ENCODE measurements at places on chromosomes 6 and 20.
A peak's percentile ranks its signal among the peaks of the same experiment; 100 is the strongest.

DNA sequence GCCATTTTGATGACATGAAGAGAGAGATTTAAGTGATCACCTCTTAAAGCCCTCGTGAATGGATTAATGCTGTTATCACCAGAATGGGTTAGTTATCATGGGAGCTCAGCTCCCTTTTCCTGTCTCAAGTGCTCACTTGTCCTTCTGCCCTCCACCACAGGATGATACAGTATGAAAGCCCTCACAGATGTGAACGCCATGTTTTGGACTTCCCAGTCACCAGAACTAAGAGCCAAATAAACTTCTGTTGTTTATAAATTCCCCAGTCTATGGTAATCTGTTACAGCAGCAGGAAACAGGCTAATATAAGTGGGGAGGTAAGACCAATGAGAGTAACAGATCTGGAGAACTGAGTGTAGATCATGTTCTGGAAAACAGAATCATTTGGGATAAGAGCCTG lies 493.2 kb downstream of the CDKAL1 start:
- DNase-seq = no peak

GRCh38 chr6:100808638-100809275 lies 72.4 kb downstream of the ASCC3 start:
- no peak for DNase-seq

- no peak for DNase-seq
Measured at GRCh38 chr6:100657678-100658330, 193.1 kb upstream of the SIM1 start.

GRCh38 chr20:41050361-41051008 lies 21.9 kb downstream of the TOP1 start:
- no peak for DNase-seq

DNA sequence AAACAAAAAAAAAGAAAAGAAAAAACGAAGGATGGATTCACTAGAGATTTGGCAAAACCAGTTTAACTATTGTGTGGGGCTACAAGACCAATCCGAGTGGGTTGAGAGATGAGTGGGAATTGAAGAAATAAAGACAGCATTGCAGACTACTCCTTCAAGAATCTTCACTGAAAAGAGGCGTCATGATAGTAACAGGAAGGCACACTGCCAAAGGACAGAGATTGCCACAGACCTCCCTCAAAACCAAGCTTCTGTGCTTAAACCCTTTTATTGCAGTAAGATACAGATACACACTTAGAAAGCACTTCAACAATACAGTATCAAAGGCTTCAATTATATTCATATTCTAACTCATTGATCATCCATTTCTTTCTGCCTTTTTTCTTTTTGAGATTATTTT lies 103.9 kb downstream of the IPCEF1 start:
- no peak for DNase-seq

GRCh38 chr6:2020909-2021308 lies 224.5 kb downstream of the GMDS start:
- no peak for DNase-seq

GRCh38 chr6:39850736-39851297 lies 58.6 kb downstream of the DAAM2 start:
- no peak for DNase-seq

DNA sequence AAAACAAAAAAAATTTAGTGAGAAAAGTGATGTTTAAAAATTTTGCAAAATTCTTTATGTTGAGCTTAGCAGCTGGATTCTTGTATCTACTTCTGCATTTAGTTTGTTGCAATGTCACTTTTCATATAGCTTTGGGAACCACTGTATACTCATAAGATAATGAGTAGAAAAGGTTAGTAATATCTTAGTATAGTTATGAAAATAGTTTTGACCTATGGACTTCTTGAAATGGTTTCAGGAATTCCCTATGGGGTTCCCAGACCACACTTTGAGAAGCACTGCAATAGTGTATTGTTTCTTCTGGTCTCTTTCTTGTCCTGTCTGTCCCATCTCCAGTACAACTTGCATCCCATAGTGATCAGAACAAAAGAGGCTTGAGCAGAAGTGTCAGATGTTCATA lies 29.4 kb downstream of the PPP1R16B start:
- no peak for DNase-seq

DNA sequence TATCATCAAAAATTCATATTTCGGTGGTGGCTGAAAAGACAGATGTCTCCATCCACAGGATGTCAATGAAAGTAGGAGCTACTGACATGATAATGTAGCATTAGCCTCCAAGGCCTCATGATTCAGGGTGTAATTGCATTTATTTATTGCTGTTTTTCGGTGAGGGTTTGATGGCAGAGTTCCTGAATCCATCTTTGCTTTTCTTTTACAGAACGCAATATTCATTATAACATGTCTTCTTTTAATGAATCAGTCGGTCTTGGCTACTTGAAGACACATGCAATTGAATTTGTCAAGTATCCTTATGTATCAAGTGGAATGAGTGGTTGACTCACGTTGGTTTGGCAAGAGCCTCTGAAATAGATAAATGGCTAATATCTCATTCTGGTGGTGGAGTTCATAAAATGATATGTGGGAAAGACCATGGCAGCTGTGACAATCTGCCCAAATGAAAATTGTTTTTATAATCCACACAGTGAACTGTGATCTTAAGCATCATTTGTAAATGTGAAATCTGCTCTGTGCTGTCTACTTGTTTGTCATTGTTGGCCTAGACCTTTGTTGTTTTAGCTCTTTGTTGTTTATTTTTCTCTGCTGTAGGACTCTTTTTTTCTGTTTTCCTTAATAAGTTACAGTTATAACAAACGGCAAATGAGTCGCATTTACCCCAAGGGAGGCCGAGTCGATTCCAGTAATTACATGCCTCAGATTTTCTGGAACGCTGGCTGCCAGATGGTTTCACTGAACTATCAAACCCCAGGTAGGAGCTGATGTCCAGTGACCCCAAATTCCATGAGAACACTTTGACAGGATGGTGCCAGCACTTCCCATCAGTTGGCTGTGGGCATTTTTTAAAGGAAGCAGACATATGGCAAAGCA lies 105.7 kb upstream of the LAMP5 start:
- DNase-seq = no peak

DNA sequence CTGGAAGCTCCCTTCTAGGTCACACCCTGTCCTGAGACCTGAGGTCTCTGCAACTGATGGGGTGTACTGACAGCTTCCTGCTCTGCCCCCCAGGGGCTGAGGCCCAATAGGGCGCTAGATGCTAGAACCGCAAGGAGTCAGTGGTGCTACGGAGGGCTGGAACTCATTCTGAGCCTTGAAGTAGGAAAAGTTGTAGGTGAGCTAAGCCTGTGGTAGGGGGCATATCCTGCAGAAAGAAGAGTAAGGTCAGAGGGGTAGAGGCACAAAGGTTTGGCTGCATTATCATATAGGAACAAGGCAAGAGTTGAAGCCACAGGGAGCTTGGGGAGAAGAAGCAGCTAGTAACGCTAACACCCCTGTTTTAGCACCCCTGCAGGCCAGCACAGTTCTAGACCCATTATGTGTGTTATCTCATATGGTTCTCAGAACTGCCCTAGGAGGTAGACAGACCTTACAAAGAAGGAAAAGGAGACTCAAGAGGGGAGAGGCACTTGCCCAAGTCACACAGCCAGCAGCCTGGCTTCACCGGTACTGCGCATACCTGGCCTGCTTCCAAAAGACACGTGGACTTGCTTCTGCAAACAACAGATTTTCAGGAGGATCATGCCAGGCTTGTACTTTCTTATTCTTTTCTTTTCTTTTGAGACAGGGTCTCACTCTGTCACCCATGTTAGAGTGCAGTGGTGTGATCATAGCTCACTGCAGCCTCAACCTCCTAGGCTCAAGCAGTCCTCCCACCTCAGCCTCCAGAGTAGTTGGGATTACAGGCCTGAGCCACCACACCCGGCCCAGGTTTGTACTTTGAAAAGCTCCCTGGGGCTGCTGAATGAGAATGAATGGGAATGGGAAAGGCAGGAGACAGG lies 156.1 kb downstream of the MRPL14 start:
- no peak for DNase-seq

DNA sequence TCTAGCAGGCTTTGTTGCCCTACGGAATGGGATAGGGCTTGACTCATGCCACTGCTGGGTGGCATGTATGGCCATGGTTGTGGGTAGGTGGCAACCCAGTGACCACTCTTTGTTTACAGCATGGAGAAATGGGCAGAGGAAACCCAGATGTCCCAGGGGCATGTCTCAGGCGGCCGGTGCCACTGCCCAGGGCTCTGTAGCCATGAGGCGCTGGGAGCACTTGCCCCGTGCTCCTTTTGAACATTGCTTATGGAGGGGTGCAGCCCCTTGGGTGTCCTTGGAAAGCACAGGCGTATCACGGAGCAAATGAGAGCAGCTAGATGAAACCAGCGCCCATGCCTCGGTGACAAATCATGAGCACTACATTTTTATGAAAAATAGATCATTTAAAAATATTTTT lies 212.5 kb upstream of the ECI2 start:
- DNase-seq = no peak

- no peak for DNase-seq
Measured at GRCh38 chr6:87430499-87430898, 22.7 kb downstream of the CFAP206 start.

- no peak for DNase-seq
Measured at GRCh38 chr20:13264907-13265306, 43.8 kb downstream of the ISM1 start.

- DNase-seq = no peak
Measured at GRCh38 chr6:133568970-133569889, 319.7 kb upstream of the TCF21 start.

- no peak for DNase-seq
Measured at GRCh38 chr6:112232845-112233256, 21.5 kb downstream of the LAMA4 start.

DNA sequence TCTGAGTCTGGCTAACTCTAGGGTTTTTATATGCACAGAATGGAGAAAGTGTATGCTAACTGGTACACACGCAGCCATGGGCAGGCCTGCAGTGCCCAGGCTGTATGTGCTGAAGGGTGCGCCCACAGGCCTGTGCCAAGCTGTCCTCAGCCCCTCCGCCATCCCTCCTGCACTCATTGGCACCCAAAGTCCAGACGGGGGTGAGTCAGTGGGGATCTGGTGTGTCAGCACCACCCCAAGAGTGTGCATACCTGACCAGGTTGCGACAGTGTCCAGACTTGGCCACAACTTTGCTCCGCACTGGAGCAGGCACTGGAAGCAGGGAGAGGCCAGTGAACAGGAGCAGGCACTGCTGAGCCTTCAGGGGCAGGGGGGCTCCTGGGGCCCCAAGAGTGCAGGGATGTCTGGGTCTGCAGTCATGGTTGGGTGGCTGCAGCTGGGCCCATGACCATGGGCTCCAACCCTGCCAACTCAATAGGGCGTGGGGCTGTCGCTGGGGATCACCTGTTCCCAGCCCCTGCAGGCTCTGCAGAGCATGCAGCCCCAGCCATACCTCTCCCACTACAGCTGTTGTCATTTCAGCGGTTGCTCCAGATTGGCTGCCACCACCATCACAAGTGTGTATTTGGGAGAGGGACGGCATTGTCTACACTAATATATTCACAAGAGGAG lies 717.8 kb downstream of the EPHA7 start:
- no peak for DNase-seq

GRCh38 chr20:53606364-53606985 lies 12.8 kb upstream of the ZNF217 start:
- DNase-seq = no peak

- peak; percentile 40 for DNase-seq
Measured at GRCh38 chr20:53883098-53883911, 187.1 kb downstream of the BCAS1 start.

GRCh38 chr6:122657601-122658000 lies 47.4 kb downstream of the PKIB start:
- no peak for DNase-seq

DNA sequence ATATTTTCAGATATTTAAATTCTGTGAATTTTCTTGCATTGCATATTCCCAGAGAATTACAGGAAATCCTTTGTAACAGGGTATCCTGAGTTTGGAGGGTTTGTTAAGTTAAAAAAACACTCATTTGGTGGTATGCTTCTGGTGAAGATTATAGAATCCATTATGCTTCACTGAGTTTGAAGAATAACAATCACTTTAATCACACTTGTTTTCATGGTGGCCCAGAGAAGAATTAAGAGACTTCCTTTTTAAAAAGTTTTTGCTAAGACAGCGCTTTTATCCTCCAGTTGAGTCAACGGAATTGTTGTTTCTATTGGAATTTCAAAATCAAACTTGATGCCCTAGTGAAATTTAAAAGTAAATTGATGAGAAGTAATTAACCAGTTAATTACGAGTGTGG lies 17.4 kb downstream of the PLEKHG1 start:
- no peak for DNase-seq

GRCh38 chr6:86682297-86682696 lies 255.0 kb upstream of the HTR1E start:
- DNase-seq = no peak

DNA sequence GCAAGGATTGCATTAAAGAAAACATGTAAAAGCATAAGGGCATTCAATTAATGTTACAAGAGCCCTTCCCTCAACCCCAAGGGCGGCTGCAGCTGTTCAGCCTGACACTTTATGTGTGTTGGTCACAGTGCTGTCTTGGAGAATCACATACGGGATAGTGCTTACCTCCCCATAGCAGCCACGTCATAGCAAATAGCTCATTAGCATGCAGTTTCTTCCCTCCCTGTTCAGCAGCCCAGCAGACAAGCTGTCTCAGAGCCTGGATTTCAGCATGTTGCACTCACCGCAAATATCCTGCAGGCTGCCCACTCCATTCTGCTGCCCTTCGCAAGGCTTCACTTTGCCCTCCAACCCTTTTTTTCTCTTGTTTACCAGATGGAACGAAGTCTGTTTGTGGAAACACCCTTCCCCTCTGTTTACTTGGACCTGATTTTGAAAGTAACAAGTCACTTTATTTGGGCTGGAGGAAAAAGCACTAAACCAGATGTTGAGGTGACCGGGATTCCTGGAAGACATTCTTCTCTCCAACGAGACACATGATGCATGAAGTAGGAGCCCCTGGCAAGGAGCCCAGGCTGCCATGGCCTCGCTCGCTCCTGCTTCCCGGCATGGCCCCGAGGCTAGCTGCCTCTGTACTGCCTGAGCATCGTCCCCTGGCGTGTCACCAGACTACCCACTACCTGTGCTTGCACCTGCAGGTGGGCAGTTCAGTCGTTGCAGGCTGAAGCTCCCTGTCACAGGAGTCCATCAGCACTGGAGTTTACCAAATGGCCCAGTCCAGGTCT lies 151.6 kb upstream of the GMDS start:
- DNase-seq = no peak

DNA sequence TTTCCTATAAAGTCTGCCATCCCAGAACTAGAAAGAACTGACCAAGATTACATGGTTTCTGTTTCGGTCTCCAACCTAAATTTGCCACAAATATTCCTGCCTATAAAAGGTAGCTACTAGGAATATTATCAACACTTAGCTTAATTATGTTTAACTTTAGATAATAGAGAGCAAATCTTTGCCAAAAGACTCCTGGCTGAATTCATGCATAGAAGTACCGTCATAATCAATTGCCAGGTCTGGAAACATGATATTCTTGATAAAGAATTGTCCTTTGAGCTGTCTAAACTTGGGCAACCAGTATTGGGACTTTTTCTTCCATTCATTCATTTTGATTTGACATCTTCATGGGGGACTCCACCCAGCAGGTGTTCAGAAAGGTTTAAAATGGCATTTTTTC lies 22.4 kb downstream of the CALHM6 start:
- DNase-seq = no peak

GRCh38 chr6:126631363-126631762 lies 291.4 kb downstream of the CENPW start:
- no peak for DNase-seq

Measured in stimulated activated CD4-positive, alpha-beta T cell treated with anti-CD3 and anti-CD28 coated beads, Interleukin-2, amount 100 ng/mL, for 24 hours (primary cell).